NCI-H2081 (cell line): ENCODE measurements at places on chromosomes 3 and 15.
A peak's percentile ranks its signal among the peaks of the same experiment; 100 is the strongest.

GRCh38 chr3:126858887-126859286, 124.0 kb upstream of the PLXNA1 start:
- DNase-seq, result peak; percentile 100

GRCh38 chr3:43688245-43688650, 2.5 kb upstream of the ABHD5 start:
- DNase-seq, result no peak

- DNase-seq, result no peak
These were observed 30.3 kb downstream of the SETD2 start for GRCh38 chr3:47133641-47134040.

DNA sequence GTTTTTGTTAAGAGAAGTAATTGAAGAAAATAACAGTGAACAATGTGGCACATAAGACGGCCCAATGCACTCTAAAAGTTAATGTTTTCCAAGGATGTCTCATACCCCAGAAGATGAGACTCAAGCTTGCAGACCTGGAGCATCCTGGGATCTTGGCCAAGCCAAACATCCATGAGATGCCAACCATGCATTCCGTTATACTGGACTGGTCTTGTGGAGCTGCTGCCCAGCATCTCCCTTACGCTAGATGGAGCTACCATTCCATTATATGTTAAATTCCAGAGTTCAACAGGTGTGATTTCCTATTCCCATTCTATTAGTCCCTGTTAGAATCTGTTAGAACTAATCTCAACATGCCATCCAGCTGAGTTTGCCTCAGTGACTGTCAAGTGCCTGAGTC, 181.8 kb downstream of the PDCD6IP start:
- DNase-seq, result no peak

- peak; percentile 13 for DNase-seq
These were observed 14.4 kb downstream of the SNAPC5 start for GRCh38 chr15:66483131-66483566.

DNA sequence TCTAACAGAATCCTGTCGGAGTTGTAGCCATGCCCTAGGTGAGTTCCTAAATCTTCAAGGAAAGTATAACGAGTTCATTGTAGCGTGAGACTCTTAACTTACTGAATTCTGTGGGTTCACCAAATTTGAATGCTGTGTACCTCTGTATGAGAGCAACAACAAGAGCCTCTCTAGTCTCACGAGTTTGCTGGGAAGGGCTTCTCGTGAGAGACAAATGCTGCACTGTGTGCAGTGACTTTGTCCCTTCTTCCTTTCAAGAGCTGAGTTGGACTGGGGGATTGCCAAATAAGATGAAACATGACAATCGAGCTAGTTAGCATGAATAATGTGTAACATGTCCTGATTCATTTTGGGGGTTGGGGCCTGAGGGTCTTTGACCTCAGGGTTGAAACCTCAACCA, 32.2 kb downstream of the KAT2B start:
- DNase-seq, result no peak

GRCh38 chr3:110743202-110743601, 328.4 kb upstream of the NECTIN3 start:
- DNase-seq, result peak; percentile 63

DNA sequence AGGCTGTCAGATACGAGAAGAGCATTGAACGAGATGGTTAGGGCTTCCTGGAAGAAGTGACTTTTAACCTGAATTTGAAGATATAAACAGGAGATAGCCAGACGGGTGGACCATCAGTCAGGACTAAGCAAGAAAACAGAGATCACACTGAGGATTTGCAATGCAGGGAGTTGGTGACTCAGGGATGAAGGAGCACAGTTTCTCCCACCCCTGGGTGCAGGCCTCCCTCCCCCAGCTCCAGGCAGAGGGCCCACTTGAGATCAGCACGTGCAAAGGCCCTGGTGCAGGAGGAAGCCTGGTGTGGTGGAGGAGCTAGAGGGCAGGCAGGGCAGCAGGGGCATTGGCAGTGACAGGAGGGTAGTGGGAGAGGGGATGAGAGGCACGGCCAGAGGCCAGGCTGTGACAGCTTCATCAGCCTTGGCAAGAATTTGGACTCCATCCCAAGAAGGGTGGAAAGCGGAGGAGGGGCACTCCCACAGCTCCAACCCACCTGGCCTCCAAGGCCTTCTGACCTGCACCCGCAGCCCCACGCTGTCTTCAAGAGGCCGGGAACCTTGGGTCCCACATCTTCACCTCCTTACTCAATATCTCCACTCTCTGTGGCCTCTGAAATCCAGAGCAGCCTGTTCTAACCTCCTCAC, 8.7 kb upstream of the PCSK6 start:
- DNase-seq, result no peak

GRCh38 chr15:70345251-70346019, 247.7 kb upstream of the TLE3 start:
- DNase-seq, result no peak

DNA sequence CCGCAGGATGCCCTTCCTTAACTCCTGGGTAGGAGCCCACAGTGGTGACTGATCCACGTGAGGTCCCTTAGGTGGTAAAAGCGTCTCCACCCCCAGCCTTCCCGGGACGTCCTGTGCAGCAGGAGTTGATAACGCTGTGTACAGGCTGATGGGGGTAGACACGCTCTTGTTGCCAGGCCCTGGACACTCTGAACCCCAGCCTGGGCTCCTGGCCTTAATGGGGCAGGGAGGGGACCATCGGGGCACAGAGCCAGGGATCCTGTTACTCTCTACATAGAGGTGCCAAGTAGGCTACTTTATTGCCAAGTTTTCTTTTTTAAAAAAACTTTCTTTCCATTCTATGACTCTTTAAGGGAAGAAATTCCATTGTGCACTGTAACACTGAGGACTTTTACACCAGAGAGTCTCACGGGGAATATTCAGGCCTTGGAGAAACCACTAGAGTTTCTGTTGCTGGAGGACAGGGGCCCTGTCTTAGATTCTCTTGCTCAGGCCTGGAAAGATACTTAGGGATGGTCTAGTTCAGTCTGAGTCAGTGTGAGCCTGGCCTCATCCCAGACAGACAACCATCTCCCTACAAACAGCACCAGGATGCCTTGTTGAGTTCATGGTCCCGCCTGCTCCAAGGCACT, 104.3 kb upstream of the RNU6-1 start:
- no peak for DNase-seq

DNA sequence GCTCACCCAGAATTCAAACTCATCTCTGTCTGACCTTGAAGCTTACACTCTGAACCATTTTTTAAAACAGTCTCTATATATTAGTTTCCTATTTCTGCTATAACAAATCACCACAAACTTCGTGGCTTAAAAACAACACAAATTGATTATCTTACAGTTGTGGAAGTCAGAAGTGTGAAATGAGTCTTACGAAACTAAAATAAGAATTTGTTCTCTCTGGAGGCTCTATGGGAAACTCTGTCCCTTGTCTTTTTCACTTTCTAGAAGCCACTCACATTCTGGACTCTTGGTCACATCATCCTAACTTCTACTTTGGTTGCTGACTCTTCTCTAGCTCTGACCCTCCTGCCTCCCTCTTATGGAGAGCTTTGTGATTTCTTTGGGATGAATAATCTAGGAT, 429.3 kb upstream of the THBS1 start:
- no peak for DNase-seq

DNA sequence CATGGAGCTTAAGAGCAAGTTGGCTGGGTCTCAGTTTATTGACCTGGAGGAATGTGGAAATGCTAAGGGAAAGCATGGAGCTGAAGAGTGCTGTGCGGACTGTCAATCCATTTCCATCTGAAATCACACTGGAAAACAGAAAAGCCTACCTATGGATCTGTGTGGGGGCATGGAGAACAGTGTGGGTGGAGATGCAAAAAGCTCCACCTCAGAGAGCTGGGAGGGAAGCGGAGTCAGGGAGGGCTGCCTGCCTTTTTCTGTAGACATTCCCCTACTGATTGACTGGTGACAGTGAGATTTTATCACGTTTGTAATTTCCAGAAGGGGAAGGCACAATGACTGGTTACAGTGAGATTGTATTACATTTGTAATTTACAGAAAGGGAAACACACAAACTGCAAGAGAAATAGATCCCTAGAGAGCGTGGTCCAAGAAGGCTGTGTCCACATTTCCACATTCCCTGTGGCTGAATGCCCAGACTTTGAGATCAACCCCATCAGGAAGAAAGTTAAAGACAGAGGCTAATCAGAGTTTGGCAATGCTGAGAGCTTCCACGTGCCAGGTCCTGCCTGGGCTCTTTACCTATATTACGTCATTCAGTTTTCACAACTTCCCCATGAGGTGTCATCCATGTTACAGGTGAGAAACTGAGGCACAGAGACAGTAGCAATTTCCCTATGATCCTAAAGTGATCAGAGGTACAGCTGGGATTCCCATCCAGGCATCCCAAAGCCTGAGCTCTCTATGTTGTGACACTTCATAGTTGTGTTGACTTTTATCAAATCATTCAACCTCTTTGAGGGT, 67.7 kb upstream of the NSMCE3 start:
- DNase-seq, result no peak

DNA sequence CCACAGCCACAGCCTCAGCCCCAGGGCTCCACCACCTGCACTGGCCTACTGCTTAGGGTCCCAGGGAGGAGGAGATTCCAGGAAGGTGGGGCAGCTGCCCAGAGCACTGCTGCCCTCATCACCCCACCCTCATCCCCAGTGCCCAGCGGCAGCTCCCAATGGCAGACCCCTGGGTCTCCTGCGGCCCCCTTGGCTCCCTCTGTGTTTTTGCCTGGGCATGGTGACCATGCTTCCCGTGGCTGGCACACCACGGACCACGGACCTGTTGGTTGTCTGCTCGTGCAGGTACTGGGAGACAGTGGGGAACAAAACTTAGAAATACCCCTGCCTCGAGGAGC, 2.7 kb downstream of the CHST13 start:
- no peak for DNase-seq

- DNase-seq, result peak; percentile 78
These were observed 1.8 kb downstream of the RCCD1 start for GRCh38 chr15:90956274-90957030.

- no peak for DNase-seq
These were observed 80.2 kb upstream of the FAM3D start for GRCh38 chr3:58746758-58747157.

DNA sequence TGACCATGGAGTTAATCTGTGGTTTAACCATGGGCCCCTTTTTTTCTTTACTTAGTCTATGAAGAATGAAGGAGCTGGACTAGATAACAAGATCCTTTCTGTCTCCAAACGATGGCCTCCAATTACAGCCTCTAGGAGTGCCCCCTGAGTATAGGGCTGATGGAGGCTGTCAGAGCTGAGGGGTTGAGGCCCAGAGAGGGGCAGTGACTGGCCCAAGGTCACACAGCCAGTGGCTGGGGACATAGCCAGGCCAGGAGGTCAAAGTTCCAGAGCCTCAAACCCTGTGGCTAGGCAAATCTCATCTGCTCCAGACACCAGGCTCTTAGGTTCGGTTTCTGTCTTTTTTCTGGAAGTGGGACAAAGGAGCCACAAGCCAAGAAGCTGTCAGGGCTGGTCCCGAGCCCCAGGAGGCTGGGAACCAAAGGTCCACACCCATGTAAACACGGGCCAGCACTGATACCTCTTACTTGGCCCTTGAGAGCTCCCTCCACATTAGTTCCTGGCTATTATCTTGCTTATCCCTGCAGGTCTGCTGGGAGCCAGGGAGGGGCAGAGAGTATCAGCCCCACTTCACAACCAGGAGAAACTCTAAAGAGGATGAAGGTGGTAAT, 10.3 kb downstream of the RHOV start:
- DNase-seq, result no peak

GRCh38 chr3:50162034-50162883, 7.1 kb downstream of the SEMA3F start:
- no peak for DNase-seq

DNA sequence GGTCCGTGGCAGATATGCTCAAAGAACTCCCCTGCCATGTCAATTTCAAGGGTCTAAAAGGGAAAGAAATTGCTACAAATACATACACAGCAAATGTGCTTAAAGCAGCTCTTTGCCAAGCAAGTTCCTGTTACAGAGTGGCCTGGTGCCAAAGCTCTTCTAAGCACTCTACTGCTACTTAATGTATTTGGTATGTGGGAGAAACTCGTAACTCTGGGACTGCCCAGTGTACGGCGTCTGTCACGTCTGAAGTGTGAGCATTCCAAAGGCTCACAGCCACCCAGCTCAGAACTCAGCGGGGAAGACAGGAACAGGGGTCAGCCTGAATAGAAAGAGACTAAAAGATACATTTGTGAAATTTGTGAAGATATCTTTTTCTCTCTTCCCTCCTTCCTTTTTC, 54.6 kb downstream of the RBMS3 start:
- peak; percentile 78 for DNase-seq

GRCh38 chr3:161781381-161781780, 284.8 kb downstream of the OTOL1 start:
- DNase-seq, result no peak

- no peak for DNase-seq
These were observed 136.0 kb downstream of the UACA start for GRCh38 chr15:70627322-70627721.

DNA sequence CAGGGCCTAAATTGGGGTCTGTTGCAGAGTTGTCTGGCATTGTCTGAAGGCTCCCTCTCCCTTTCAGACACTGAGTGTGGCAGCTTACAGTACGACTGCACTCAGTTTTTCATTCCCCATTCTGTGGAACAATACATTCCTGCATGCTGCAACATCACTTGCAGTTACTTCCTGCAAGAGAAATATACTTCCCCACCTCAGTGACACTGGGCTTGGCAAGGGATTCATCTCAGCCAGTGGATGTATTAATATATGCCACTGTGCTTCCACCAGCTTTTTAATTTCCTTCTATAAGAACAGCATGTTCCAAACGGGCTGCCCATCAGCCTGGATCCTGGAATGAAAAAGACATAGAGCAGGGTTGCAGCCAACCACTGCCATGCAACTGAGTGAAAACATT, 23.1 kb downstream of the B3GALNT1 start:
- DNase-seq, result no peak

DNA sequence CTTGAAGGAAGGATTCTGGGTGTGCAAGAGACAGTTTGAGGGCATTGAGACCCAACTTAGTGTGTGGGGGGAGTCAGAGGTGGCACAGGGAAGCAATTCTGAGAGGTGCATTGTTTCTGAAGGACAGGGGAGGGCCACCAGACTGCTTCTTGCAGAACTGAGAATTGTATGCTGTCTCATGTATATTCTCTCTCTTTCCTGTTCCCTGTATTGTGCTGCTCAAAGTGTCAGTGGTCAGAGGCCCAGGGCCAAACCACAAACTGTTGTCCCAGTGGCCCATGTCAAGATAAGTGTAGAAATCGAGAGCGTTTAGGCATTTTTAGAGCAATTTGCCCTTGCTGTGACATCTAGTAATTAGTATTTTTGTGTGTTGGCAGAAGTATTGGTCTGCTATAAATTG, 567.1 kb downstream of the EDEM1 start:
- DNase-seq, result no peak

DNA sequence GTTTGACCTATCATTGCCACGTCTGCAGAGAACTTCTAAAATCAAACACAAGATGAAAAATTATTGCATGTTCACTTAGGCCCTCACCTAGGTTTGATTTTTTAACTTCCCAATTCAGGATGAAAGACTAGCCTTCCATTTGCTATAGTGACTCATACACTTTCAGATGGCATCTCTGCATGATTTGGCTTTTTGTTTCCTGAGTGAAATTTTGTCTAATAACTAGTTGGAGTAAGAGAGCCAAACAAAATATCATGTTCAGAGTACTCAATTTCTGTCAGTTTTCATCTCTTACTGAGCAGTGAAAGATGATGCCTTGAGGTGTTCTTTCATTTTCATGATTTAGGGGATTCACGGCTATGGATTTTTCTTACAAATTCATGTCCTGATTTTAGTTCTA, 122.9 kb downstream of the NSUN3 start:
- no peak for DNase-seq
